ENCODE measurements at places on chromosomes 4 and X.

GRCh38 chrX:124406294-124407014 lies 60.1 kb downstream of the SH2D1A start:
- peak; percentile 57 for DNase-seq

DNA sequence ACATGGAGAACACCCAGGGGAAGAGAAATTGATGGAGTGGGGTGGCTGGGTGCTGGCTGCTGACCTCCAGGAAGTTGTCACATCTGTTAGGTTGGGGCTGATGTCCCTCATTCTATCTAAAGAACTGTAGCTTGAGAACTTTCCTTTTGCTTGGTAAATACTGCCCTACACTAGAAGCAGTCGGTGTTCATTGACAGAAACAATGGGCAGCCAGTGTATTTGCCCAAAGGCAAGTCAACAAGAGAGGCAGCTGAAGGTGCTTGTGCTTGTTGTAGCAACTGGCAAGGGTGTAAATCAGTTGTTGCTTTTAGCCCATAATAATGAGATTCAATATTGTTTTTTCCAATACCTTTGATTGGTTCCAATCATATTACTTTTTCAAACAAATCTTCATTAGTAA lies 956 bp downstream of the TMEM154 start:
- DNase-seq = no peak

GRCh38 chr4:89109841-89110540 lies 1.3 kb upstream of the TIGD2 start:
- DNase-seq = no peak

DNA sequence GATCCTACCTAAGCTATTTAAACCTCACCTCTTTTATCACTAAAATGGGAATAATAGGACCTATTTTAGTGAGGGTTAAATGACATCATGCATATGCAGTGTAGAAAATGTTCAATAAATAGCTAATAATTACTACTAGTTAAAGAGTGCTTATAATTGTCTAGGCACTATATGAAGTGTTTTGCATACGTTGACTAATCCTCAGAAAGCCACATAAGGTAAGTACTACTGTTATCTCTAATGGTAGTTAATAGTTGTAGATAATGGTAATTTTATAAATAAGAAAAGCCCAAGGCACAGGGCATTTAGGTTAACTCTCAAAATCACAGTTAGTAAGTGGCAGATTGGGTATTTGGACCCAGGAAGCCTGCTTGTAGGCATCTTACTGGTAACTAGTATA lies 47.4 kb upstream of the BOD1L1 start:
- DNase-seq = no peak

GRCh38 chrX:124238268-124238667 lies 94.2 kb upstream of the TEX13D start:
- DNase-seq = no peak

GRCh38 chrX:68938244-68939004 lies 109.6 kb downstream of the EFNB1 start:
- DNase-seq = no peak

DNA sequence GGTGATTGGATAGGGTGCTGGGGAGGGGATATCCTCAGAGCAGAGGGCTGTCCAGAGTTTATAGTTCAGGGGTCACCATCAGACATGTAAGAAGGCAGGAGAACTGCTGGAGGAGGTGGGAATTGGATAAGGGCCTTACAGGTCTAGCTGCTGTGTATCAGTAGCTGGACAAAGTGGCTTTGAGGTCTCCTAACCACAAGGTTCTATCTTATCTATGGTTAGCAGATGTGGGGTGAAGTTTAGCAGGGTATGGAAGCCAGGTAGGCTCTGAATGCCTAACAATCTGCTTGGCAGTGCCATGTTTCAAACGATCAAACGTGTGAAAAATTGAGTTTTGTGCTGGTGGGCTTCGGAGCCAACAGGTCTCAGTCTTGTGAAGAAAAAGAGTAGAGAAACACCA lies 32.1 kb upstream of the MAGEA8 start:
- peak; percentile 59 for DNase-seq

GRCh38 chr4:4413806-4414205 lies 26.9 kb downstream of the NSG1 start:
- DNase-seq = no peak

DNA sequence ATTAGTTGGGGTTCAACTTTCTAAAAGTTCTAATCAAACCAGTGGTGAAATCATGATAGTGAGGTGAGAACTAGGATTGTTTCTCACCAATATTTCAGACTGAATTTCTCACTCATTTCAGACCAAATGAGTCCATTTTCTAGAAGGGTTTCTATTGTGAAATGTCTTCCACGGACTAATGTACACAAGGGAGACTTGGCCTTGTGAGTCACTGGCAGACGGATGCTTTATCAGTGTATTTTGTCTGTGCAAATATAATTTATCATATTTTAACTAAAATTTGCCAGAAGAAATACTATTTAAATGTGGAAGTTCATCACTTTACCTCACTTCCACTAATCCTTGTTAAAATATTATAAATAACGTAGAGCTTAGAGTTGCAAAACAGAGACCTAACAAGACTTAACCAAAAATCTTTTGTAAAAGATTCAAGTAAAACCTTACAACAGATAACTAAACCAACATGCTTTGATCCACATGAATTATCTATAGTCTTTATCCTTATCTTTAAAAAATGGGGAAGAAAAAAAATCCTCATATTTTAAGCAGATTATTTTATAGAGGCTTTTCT lies 506.0 kb upstream of the FAM241A start:
- DNase-seq = no peak

DNA sequence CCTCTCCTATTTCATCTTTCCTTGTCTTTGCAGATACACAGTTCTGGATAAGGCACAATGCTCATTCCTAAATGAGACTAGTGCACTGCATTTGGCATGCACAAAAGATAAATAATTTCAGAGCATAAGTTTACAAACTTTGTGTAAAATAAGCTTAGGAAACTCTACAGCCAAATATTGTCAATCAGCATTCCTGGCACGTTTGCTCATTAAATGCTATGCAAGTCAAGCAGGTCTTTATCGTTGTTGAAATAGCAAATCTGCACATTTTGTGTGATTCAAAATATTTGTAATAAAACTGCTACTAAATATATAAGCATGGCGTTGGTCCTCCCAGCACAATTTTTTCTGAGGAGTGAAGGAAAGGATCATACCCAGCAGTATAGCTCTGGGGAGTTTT lies 322.1 kb upstream of the NOCT start:
- no peak for DNase-seq

DNA sequence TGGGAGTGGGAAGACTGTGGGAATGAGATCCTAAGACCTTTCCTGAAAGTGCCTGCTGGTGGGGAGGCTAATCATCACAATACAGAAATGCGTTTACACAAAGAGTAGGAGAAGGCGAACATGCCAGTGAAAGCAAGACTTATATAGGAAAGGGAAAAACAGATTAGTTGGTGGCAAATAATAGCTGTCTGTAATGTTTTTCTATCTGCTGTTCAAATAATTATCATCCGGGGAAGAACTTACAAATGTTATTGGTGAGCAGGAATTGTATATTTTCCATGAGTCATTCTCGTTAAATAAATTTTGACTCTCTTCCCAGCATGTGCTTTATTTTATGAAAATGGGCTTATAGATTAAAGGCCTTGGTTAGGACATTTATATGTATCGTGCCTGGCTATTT lies 196.5 kb downstream of the ARHGAP10 start:
- DNase-seq = no peak

DNA sequence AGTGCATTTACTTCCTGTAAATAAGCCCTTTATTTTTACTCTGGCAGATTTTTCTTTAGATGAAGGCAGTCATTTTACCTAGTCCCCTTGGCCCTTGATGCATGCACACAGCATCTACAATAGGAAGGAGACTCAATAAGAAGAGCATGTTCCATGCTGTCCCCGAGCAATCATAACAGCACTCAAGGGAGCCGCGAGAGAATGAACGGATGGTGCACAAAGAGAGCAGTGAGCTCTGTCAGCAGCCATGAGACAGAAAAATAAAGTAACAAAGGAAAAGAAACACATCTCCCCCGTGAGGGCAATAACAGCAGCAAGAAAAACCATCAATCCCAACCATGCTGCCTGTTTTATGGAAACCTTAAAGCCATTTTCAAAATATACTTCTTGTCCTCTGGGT lies 11.9 kb downstream of the SMIM31 start:
- no peak for DNase-seq

DNA sequence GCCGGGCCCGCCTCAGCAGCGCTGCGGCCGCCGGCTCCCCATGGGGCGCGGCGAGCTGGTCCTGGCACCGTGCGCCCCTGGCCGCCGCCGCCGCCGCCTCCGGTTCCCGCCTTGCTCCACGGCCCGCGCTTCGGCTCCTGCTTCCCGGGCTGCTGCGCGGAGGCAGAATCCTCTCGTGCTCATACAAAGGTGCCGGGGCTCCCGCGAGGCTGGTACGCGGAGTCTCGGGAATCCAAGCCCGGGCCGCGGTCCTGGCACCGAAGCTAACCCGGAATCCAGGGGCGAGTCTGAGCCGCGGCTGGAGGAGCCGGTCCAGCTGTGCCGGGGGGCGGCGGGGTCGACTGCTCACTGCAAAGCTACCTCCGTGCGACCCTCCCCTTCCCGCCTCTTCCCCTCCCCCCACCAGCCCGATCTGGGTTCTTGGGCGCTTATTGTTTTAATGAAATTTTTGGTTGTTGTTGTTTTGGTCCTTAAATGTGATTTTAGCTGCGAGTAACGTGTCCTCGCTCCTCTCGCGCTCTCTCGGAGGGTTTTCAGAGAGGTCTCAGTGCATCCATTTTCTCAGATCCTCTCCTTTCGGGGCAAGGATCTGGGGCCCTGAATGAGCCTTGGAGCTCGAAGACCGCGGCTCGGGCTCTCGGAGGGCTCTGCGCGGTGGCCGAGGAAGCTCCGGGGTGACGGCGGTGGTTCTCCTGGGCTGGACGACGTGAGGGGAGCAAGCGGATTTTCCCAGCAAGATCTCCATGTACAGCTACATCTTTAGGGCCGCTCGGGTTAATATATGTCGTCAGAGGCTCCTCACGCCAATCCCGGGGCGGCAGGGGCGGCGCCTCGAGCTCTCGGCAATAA lies at the start of gene HAND2:
HAND2 (minus strand) TSS at position 753 of the 849 bp plus-strand sequence. CDS start 940 bp downstream, outside the sequence.
- no peak for DNase-seq

DNA sequence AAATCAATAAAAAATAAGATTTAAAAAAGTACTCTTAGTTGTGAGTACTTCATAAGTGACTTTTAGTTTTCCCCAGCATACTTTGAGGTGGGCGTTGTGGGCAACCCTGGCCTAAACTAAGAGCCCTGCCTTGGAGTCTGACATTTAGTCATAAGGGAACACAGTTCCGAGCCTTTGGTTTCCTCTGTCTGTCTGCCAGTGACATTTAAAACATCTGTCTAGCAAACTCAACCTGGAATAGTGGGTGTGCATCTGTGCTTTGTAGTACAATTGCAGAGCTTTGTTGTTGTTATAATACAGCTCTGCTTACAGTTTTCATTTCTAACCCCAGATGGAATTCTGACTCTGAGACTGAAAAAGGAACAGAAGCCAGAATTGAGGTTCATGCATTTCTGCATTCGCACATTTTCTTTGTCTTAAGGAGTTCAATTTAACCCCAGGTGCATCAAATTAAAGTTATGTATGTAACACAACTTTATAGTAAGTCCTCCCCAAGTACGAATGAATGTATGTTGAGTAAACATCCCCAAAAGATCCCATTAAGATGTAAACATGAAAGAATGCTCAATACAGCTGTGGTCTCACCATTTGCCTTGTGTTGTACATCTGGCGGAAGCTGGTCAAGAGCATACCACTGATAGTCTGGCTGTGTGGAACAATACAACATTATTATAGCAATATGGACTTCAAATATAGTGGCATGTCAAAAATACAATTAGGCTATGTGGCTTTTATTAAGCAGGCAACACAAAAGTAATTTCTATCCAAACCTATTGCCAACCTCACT lies 25.9 kb downstream of the TNIP3 start:
- DNase-seq = no peak

- DNase-seq = no peak
Observed at GRCh38 chr4:149047368-149047767, 605.2 kb upstream of the NR3C2 start.

DNA sequence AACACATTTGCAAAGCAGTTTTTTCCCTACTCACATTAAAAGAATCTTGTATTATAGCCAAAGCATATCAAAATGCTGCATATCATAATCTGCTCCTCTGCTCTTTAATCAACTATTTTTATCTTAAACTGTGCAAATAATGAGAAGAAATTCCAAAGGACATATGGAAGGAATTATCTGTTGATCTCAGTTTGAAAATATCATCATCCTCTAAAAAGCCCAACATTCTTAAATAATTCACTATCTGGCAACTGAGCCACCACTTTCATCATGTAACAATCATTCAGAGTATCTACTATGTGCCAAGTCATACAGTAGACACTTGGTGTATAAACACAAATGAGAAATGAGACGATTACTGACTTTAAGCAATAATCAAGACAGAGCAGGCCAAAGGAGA lies 63.0 kb downstream of the PRSS12 start:
- DNase-seq = no peak

- DNase-seq = no peak
Observed at GRCh38 chr4:52664479-52664878, 5.4 kb upstream of the USP46 start.

DNA sequence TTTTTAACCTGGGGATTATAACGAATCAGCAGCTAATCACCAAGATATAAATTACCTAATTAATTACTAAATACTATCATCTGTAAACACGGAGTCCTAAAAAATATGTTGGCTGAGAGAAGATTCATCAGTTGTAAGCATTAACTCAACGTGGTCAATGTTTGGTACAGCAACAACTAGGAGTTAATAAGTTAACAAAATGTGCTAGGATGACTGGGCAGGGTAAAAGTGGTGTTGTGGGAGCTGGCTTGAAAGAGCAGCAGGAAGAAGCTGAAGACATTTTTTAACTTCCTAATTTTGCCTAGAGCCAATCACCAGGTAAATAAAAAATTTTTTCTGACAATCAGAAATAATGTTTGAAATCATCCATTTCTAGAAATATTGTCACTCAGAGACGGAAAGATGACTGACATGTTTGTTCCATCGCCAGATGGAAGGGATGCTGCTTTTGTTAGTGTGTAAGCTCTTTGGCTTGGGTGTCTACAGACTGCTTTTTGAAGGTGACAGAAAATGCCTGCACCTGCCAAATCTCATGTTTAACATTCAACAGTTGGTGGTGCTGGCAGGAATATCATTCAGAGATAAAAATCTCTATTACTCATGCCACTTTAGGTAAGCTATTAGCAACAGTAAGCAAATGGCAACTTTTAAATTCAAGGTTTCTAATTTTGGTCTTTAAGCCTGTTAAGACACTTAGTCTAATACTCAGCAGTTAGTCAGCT lies 1126.9 kb downstream of the STPG2 start:
- DNase-seq = no peak

DNA sequence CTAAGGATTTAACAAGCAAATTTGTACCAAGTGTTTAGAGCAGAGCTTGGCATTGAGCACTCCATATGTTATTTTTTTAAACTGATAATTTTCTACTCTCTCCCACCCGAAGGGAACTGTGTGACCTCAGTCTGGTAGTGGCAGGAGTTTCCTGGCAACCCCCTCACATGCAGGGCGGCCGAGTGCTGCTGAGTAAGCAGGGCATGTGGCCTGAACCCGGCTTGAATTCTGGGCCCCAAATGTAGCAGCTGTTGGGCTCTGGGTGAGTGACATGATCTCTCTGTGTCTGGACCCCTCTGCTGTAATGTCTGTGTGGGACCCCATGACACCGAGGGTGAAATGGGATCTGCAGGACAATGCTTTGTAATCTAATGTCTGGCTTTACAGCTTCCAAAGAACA lies 13.6 kb upstream of the C4orf50 start:
- DNase-seq = no peak

- no peak for DNase-seq
Observed at GRCh38 chr4:122346036-122346435, 32.8 kb upstream of the ADAD1 start.

GRCh38 chrX:134480061-134480460 lies 20.1 kb downstream of the HPRT1 start:
- DNase-seq = no peak

- no peak for DNase-seq
Observed at GRCh38 chr4:84511703-84512102, 12.6 kb upstream of the NKX6-1 start.

Data from hematopoietic multipotent progenitor cell treated with erythropoietin and hydrocortisone succinate and interleukin-3 and kit ligand, for 8 days (in vitro differentiated cells).